ENCODE measurements at places on chromosomes 4 and X. TPM values are rescaled to one million over a fixed set of nuclear protein-coding genes. Genes with fewer than 3 reads are reported as not detected.
A peak's percentile ranks its signal among the peaks of the same experiment; 100 is the strongest.

GRCh38 chr4:87026800-87027495 lies 92.1 kb downstream of the AFF1 start:
- no peak overlapping the region for H3K4me3 ChIP-seq
- H3K4me1 ChIP-seq, result no peaks in the 10 kb centered on the region
- no peaks in the 10 kb centered on the region for H3K36me3 ChIP-seq
- no peak for DNase-seq
- no peaks in the 10 kb centered on the region for H3K27me3 ChIP-seq
- no peak overlapping the region for H3K27ac ChIP-seq

DNA sequence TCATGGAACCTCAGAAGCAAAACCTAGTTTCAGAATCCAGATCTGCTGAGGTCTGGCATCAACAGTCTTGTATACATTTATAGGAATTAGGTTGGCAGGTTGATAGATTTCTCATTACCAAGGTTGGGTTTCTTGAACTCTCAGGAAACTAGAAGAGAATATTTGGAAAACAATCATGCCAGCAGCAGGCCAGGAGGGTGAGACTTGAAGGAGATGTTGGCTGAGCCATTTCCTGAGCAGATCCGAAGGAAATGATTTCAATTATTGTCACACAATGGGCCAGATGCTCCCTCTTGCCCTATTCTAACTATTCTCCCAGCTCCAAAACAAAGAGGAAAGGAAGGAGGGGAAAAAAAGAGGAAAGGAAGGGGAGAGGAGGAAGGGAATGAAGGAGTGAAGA lies 45.2 kb downstream of the SHROOM4 start:
- H3K36me3 ChIP-seq, result no peaks in the 10 kb centered on the region
- H3K4me3 ChIP-seq, result no peak overlapping the region
- no peak for DNase-seq
- no peaks in the 10 kb centered on the region for H3K27me3 ChIP-seq
- H3K27ac ChIP-seq, result no peak overlapping the region

DNA sequence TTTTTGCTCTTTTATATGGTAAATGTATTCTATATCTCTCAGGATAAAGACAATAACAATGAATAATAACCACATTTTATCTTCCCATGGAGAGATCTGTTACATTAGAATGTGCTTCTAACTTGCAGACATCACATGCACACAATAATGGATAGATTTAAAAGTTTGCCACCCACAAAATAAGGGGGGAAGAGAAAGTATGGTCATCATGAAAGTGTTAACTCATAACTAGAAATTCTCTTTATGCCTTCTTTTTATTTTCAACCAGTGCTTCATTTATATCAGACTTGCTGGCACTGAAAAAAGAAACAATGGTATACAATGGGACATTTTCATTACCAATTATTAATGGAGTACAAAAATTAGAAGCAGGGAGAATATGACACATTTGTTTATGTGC lies 470.0 kb downstream of the FAT4 start:
- no peak for DNase-seq
- no peaks in the 10 kb centered on the region for H3K27me3 ChIP-seq
- H3K4me1 ChIP-seq, result no peaks in the 10 kb centered on the region
- no peak overlapping the region for H3K27ac ChIP-seq
- H3K36me3 ChIP-seq, result no peaks in the 10 kb centered on the region

GRCh38 chr4:1019729-1020470 lies 8.5 kb downstream of the FGFRL1 start:
- H3K27ac ChIP-seq, result no peak overlapping the region
- no peak for DNase-seq
- peaks cover under 1% of the 10 kb centered on the region for H3K36me3 ChIP-seq
- no peak overlapping the region for H3K4me3 ChIP-seq

- peak overlapping the region; percentile 67 for H3K4me3 ChIP-seq
- DNase-seq, result no peak
- peak overlapping the region; percentile 96 for H3K27ac ChIP-seq
- no peaks in the 10 kb centered on the region for H3K36me3 ChIP-seq
- H3K27me3 ChIP-seq, result no peaks in the 10 kb centered on the region
- peaks cover 4% of the 10 kb centered on the region for H3K4me1 ChIP-seq
Observed at GRCh38 chrX:41085878-41086626, 807 bp downstream of the USP9X start.

- peaks cover 6% of the 10 kb centered on the region for H3K4me1 ChIP-seq
- H3K27ac ChIP-seq, result no peak overlapping the region
- no peak for DNase-seq
- no peak overlapping the region for H3K4me3 ChIP-seq
Observed at GRCh38 chrX:54994668-54995351, 822 bp upstream of the PFKFB1 start.

GRCh38 chr4:149500806-149501205 lies 314.8 kb downstream of the IQCM start:
- no peak for DNase-seq
- no peak overlapping the region for H3K4me3 ChIP-seq

DNA sequence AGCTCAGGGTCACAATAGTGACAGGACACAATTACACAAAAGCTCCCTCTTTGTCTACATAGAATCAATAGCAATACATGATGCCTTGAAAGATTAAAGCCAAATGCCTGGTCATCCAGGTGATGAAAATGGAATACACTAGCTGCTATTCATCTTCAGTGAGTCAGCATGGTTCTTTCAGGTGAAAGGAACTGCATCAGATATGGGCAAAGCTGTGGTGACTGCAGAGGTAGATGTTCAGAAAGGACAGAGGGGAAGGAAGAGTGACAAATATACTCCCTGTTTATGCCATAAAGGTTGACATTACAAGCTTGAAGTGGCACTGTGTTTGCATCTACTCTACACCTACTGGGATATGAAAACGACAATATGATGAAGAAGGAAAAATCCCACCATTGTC lies 20.0 kb upstream of the FTHL17 start:
- no peak overlapping the region for H3K27ac ChIP-seq
- no peaks in the 10 kb centered on the region for H3K36me3 ChIP-seq
- no peak for DNase-seq
- no peaks in the 10 kb centered on the region for H3K27me3 ChIP-seq
- H3K4me1 ChIP-seq, result no peaks in the 10 kb centered on the region

DNA sequence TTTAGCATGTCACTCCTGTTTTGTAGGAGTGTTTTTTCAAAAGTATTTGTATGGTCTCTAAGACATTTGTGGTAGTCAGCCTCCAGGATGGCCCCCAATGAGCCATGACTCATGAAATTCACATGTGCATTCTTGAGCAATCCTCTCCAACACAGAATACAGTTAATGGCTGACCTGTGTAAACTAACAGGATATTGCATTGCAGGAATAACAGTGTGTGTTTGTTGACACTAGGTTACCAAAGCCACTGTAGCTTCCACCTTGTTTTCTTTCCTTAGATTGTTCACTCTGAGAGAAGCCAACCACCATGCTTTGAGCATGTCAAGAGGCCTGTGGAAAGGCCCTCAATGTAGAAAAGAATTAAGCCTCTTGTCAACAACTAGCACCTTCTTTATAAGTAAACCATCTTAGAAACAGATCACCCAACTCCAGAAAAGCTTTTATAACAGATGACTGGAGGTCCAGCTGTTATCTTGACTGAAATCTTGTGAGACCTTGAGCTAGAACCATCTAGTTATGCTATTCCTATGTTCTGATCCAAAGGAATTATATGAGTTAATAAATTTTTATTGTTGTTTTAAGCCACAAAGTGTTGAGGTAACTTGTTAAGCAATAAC lies 28.5 kb downstream of the TBCK start:
- no peak overlapping the region for H3K4me3 ChIP-seq
- no peaks in the 10 kb centered on the region for H3K27me3 ChIP-seq
- no peak for DNase-seq
- H3K4me1 ChIP-seq, result no peaks in the 10 kb centered on the region
- no peaks in the 10 kb centered on the region for H3K36me3 ChIP-seq

DNA sequence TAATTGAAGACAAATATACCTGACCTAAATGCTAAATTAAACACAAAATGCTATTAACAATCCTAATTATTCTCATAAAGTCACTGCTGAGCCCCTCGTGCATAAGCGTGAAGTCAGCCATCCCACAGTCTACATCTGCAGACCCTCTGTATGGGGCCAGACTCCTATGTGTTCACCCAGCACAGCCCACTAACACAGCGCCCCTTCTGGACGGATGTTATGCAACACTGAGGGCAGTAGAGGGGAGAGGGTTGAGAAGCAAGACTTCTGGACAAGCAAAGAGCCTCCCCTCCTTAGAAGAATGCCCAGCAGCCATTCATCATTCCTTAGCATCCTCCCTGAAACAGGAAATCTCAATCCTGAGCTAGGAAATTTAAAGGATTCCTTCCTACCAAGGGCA lies 7.9 kb downstream of the TRPC3 start:
- H3K4me3 ChIP-seq, result no peak overlapping the region
- no peak overlapping the region for H3K27ac ChIP-seq
- no peaks in the 10 kb centered on the region for H3K36me3 ChIP-seq

DNA sequence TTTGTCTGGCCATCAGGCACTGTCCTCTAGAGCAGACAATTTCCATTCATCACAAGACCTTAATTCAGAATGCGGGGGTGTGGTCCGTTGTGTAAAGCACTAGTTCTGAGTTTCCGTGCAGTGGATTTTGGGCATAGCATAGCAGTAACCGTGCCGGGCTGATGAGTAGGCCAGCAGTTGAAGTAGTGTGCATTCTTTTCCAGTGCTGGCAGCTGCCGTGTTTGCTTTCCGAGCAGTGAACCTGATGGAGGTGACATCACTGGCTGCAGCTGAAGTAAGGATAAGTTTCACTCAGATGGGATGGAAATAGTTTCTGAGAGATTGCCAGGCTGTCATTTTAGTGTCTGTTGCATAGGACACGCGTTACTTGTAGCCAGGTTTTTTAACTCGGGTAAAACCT lies 107.0 kb upstream of the STIM2 start:
- H3K36me3 ChIP-seq, result no peaks in the 10 kb centered on the region
- no peak for DNase-seq
- H3K4me3 ChIP-seq, result no peak overlapping the region

DNA sequence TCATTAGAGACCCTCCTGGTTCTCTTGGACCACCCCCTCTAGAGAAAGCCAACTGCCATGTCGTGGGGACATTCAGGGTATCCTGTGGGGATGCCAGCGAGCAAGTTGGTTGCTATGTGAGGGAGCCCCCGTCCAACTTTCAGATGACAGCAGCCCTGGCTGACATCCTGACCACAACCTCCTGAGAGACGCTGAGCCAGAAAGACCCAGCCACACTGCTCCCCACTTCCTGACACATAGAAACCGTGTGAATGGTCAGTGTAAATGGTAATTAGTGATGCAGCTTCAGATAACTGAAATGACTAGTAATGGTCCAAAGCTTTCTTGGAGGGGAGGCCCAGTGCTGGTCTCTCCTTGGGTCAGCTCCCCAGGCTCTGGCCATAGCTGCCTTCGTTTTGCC lies 10.8 kb downstream of the CLCN4 start:
- no peak overlapping the region for H3K27ac ChIP-seq
- no peak overlapping the region for H3K4me3 ChIP-seq
- DNase-seq, result no peak
- no peaks in the 10 kb centered on the region for H3K36me3 ChIP-seq
- no peaks in the 10 kb centered on the region for H3K27me3 ChIP-seq

DNA sequence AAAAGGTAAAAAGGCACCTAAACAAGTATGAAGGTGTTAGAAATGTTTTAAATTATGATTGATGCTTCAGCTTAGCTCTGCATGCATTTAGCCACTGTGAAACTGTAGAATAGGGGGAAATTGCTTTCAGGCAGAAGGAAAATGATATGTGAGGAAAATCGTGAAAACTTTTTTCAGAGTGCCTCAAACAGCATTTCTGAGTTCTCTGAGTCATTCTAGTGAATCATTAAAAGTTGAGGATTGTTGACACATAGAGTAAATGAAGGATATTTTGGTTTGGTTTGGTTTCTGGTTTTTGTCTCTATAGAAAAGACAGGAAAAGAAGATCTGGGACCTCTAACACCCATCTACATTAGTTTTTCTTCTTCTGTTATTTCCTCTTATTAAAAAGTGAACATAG lies 332.5 kb upstream of the TRAM1L1 start:
- no peak overlapping the region for H3K27ac ChIP-seq
- H3K36me3 ChIP-seq, result no peaks in the 10 kb centered on the region
- H3K4me3 ChIP-seq, result no peak overlapping the region
- no peak for DNase-seq

GRCh38 chrX:31237189-31237588 lies 165.3 kb upstream of the FTHL17 start:
- H3K27ac ChIP-seq, result no peak overlapping the region
- no peaks in the 10 kb centered on the region for H3K4me1 ChIP-seq
- DNase-seq, result no peak
- H3K36me3 ChIP-seq, result no peaks in the 10 kb centered on the region

- no peaks in the 10 kb centered on the region for H3K36me3 ChIP-seq
- peak overlapping the region; percentile 88 for H3K27ac ChIP-seq
- H3K4me1 ChIP-seq, result peaks cover 17% of the 10 kb centered on the region
- no peaks in the 10 kb centered on the region for H3K27me3 ChIP-seq
Observed at GRCh38 chr4:140374130-140374477, 658 bp downstream of the SCOC start.

DNA sequence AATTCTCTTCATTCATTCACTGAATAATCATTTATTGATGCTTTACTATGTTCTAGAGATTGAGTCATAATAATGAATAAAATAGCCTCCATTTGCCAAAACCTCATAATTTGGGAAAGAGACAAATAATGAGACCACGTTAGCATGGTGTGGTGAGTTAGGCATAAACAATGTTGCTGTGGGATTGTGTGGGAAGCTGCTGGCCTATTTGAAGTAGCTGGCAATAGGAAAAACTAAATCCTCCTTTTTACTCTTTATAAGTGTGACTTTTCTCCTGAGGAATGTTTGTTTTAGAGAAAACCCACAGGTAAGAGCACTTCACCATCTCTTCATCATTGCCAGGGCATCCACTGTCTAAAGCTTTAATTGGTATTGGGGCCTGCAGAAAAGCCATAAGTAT lies 95.3 kb downstream of the AREG start:
- peak overlapping the region; percentile 92 for H3K27ac ChIP-seq
- H3K4me3 ChIP-seq, result no peak overlapping the region
- no peaks in the 10 kb centered on the region for H3K36me3 ChIP-seq
- H3K4me1 ChIP-seq, result peaks cover 98% of the 10 kb centered on the region
- no peaks in the 10 kb centered on the region for H3K27me3 ChIP-seq

- no peaks in the 10 kb centered on the region for H3K36me3 ChIP-seq
- no peaks in the 10 kb centered on the region for H3K4me1 ChIP-seq
- no peak overlapping the region for H3K4me3 ChIP-seq
- DNase-seq, result no peak
- H3K27me3 ChIP-seq, result no peaks in the 10 kb centered on the region
Observed at GRCh38 chr4:27357283-27357682, 496.6 kb downstream of the STIM2 start.

- no peak overlapping the region for H3K4me3 ChIP-seq
- H3K4me1 ChIP-seq, result no peaks in the 10 kb centered on the region
- H3K27ac ChIP-seq, result no peak overlapping the region
- H3K36me3 ChIP-seq, result no peaks in the 10 kb centered on the region
- DNase-seq, result no peak
Observed at GRCh38 chr4:119663160-119663788, 34.7 kb upstream of the PDE5A start.

The RNF175 gene
- not detected for total RNA-seq

The DIPK2B gene
- not detected for total RNA-seq

The CENPVL3 gene
- total RNA-seq, result not detected

The REELD1 gene
- total RNA-seq, result 0.25 TPM

The PGK1 gene
- 492 TPM for total RNA-seq

The NOX1 gene
- not detected for total RNA-seq

The ERAS gene
- not detected for total RNA-seq

The BLTP1 gene
- 25.4 TPM for total RNA-seq

The UGT2B7 gene
- total RNA-seq, result not detected

The FGG gene
- 2.7 TPM for total RNA-seq

The ADH1C gene
- not detected for total RNA-seq

Measured in HCT116 (cell line).